ENCODE measurements at places on chromosomes 4 and X. TPM values are rescaled to one million over a fixed set of nuclear protein-coding genes. Genes with fewer than 3 reads are reported as not detected.

DNA sequence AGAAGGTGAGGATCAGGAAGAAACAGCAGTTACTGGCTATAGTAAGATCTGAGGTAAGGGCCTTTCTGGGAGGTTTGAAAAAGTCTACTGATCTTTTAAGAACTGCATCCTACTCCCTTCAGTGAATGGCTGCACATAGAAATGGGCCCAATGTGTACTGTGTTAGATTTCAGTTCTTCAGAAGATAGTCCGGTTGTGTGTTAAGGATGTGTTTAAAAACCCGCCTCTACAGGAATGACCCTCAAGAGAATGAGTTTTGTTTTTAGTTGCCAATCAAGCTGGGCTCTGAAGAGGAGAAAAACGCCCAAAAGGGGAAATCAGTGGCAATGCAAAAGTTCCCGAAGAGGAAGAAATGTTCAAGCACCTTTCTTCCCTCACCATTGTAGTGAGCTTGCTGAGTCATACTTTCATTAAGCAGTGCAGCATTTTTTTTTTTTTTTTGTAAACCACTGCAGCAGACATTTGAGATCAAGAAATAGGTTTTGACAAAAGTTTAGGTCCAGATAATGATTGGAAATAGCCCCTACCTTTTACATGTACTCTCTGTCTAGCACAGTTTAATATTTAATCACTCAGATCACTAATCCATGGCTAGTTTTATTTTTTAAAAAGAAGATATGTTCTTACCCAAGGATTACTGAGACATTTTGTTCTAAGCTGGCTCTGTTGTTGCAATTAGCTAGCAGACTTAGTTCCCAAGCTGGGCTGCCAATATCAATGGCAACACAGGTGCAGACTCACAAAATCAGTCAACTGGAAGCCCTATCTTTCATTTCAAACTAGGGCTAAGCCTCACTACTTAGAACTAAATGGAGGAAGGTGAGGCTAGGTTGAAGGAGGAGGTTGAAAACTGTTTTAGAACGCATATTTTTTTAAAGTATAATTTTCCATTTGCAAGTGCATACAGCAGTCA is 7.0 kb upstream of the TRPC5OS start:
- ATAC-seq: no peak

DNA sequence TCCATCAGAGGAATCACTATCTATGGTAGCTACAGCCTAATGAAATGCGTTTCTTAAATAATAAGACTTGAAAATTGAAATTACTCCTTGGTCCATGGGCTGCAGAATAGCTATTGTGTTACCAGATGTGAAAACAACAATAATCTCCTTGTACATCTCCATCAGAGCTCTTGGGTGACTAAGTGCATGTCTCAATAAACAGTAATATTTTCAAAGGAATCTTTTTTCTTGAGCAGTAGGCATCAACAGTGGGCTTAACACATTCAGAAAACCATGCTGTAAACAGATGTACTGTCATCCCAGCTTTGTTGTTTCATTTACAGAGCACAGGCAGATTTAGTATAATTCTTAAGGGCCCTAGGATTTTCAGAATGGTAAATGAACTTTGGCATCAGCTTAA is 67.3 kb downstream of the GLUD2 start:
- no peak for ATAC-seq

- peak; percentile 86 for ATAC-seq
These were observed 151.7 kb upstream of the TBL1X start for GRCh38 chrX:9312922-9313867.

DNA sequence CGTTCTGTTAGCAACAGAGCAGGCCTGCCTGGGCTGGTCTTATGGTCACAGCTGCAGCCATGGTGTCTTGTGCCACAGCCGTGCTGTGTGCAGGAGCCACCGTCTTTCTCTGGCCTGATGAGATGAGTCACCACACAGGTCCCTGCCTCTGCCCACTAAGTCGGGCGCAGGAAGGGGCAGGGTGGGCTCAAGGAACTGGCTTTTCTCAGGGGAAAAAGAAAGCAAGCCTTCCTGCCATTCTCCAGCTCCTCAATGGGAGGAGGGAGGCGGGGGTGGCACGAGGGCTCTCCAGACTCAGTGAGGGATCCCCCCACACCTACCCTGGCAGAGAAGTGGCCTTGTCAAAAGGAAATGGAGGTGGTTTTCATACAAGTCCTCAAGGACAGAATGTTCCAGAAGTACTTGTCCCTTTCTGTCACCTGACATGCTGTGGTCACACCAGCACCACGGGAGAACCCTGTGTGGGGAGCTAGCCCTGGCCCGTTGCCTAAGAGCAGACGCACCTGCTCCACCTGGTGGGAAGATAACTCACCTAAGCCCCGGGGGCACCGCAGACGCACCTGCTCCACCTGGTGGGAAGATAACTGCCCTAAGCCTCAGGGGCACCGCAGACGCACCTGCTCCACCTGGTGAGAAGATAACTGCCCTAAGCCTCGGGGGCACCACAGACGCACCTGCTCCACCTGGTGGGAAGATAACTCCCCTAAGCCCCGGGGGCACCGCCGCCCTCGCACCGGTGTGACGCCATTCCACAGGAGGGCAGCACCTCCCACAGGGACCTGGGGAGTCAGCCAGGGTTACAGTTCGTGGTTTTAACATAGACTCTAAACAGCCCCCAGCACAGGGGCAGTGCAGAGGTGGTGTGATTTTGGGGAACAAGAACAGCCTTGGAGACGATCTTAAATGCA is 18.5 kb downstream of the UVSSA start:
- ATAC-seq: no peak

GRCh38 chr4:138951764-138952163 is 63.8 kb upstream of the NOCT start:
- ATAC-seq: no peak

LRIT3 gene
- 0.26 TPM for total RNA-seq

DNA sequence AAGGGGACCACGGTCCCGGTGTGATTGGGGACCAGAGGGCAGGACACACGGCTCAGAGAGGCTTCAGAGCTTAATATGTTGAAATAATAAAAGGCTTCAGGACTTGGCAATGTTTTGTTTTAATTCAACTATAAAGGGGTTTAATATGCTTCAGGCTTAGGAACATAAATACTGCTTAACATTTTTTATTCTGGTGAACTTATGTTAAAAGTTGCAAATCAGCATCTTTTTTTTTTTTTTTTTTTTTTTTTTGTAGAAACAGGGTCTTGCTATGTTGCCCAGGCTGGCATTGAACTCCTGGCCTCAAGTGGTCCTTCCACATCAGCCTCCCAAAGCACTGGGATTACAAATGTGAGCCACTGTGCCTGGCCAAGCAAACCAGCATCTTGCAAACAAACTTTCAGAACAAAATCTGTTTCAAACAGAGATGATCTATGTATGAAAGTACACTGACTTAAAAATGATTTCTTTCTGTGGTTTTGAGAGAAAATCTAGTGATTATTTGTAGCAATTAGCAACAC is 37.7 kb downstream of the RHOH start:
- no peak for ATAC-seq

Data from activated T-helper 17 cell treated with anti-CD3 and anti-CD28 coated beads, Interleukin-2, amount 50 U/mL, for 72 hours (primary cell).